NAMALWA (cell line): ENCODE measurements at places on chromosomes 2 and 18.

- DNase-seq = no peak
Observed at GRCh38 chr2:213034585-213034984, 116.8 kb downstream of the IKZF2 start.

DNA sequence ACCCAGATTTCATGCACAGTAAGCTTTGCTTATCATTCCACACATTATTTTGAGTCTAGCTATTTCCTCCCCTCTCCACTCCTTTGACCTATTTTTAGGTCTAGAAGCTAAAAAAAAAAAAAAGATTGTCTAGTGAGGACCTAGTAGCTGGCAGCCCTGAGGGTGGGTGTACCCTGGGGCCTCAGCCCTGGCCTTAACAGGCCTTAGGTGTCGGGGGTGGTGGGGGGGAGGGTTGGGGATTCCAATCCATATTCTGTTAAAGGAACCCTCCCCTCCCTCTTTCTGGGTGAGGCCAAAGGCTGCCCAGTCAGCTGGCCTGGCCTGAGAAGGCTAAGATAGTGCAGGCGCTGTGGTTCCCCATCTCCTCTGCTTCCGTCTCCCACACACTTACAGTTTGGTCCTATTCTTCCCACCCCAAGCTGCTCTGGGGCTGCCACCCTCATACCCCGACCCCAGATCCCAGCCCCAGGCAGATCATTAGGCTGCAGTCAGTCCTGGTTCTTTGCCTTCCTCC lies 65.5 kb upstream of the HK2 start:
- DNase-seq = no peak

DNA sequence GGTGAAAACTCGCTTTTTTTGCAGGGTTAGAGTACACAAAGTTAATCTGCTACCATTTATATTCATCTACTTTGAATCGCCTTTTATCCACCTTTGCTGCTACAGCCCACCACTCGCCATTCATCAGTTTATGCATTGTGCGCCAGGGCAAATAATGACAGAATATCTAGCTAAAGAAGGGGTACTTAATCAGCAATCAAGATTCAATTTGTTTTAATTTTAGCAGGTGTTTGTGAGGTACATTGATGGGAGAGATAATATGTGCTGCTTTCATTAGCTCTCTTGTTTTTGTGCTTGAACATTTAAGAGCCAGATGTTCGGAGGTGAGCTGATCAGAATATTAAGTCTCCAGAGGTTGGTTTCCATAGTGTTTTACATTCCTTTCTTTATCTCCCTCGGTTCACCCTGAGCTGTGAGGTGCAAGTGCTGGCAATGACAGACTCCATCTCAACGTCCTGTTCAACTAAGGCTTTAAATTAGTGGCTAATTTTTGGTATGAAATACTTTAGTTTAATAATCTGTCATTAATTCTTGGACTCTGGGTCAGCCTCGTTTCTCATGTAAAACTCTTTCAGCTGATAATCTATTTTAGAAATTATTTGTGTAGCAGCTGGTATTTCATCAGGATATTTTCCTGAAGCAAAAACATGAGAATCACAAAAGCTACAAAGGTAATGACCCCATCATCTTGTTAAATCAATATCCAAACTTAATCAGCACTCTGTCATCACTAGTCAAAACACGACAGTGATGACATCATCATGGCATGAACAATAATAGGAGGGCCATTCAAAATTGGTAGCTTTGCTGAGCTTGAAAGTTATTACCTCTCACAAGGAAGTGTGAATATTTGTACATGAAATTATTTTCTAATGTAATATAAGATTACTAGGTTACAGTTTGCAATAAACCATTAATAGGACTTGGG lies 479.9 kb upstream of the FANCL start:
- no peak for DNase-seq

GRCh38 chr2:240304746-240305161 lies 130.7 kb upstream of the GPC1 start:
- no peak for DNase-seq
